ENCODE measurements at places on chromosomes 2 and 18. TPM values are rescaled to one million over a fixed set of nuclear protein-coding genes. Genes with fewer than 3 reads are reported as not detected.

- no peak for DNase-seq
Measured at GRCh38 chr18:57077786-57078552, 68.9 kb upstream of the BOD1L2 start.

Gene PLEKHM3
- 21.1 TPM for total RNA-seq

- no peak for DNase-seq
Measured at GRCh38 chr2:38866773-38867443, 8.8 kb downstream of the DHX57 start.

Gene COX7A2L
- 113 TPM for total RNA-seq

Gene REG3G
- total RNA-seq, result not detected

DNA sequence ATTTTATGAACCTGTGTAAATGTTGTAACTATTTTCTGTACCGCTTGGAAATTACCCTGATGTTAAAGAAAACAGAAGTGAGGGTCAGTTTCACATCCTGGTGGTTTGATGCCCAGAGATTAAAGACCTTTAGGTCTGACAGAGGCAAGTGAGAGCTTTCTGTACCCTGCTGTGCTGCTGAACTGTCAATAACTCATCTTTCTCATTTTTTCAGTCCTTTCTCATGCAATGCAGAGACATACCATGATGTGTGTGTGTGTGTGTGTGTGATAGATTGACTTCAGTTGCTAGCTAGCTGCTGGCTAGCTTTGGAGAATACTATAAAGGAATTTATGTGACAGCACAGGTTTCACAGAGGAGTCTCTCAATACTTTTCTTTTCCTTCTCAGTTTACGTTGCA, 2025.6 kb upstream of the LRRTM1 start:
- no peak for DNase-seq

DNA sequence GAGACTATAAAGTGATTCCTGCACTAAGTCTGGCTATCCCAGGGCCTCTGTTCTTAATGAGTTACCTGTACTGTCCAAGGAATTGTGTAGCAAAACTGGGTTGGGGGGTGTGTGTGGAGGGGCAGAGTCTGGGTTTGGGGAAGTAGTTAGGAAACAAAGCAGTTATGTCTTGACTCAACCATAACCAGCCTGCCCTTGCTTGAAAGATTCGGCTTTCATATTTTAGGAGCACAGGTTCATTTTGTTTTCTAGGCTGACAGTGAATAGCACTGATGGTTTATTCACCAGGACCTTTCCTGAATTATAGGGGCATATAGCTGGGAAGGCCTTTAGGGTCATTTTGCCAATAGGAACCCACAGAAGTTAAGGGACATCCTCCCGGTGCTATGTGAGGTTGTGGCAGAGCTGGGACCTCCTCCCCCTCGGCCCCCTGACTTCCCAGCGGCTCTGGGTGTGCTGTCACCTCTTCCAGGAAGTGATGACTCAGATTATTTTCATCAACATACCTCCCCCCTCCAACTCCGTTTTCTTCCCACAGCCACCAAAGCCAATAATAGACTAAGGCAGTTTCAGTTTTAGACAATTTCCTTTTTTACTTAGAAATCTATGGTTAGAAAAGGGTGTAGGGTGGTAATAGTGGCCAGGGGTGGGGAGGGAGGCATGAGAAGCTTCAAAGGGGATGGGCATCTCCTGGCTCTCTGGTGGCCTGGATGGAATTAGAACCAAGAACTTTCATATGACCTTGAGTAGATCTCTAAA, 44.8 kb downstream of the SETBP1 start:
- peak; percentile 47 for DNase-seq

Gene AQP4
- 0.10 TPM for total RNA-seq

DNA sequence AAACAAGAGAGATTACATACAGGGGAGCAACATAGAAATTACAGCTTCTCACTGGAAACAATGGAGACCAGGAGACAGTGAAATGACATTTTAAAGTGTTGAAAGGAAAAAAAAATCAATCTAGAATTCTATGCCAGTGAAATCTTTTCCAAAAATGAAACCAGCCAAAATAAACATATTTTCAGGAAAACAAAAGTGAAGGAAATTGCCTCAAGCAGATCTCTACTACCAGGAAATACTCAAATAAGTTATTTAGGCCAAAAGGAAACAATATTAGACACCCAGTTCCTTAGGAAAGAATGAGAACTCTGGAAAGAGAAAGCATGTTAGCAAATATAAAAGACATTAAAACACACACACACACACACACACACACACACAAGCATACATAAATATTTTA, 339.9 kb upstream of the NCKAP5 start:
- DNase-seq, result no peak

GRCh38 chr18:23238651-23239349, 103.5 kb downstream of the CABLES1 start:
- DNase-seq, result no peak

DNA sequence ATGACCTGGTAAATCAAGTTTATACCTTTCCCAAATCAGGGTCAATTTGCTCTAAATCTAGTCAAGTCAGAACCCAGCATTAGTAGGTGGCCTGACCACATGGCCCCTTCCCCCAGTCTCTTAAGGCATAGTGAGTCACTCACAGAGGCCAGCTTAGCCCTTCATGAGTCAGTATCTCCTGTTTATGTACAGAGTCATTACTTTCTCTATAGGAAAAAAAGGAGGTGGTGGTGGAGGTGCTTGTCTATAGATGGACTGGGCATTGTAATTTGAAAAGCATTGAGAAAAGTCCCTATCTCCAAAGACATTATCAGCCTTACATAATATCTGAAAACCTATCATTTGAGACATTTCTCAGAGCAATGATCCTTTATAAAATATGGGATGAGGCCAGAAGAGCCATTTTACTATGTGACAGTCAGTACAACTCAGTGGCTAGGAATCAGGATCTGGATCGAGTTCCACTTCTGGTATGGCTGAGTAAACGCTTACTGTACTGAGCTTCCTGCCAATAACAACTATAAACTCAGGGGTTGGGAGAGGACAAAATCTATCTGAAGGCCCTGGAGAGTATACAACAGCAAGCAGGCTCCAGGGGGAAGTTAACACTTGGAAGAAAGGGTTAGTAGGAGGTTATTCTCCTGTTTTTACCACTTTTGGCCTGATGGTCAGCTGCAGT, 22.5 kb upstream of the SIGLEC15 start:
- DNase-seq, result no peak

Gene OTOF
- not detected for total RNA-seq

Gene SOS1
- total RNA-seq, result 39.8 TPM

- no peak for DNase-seq
Measured at GRCh38 chr2:138581909-138582308, 80.3 kb downstream of the SPOPL start.

DNA sequence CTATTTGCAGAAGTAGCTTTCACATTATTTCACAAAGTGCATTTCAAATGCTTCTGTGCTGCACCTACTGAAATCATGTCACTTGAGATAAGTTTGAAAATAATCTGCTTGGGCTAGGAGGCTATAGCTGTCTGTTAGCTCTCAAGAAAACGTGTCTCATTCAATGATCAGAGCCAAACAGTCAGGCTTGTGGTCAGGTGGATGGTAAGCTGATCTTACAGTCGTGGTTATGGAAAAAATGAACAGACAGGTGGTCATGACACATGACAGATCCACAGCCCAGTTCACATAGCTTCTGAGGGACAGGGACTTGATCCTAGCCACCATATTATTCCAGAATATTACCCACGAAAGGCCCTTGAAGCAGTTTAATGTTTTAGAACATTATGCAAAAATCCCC, 26.5 kb upstream of the RFX8 start:
- DNase-seq, result no peak

GRCh38 chr2:109180786-109181185, 51.8 kb downstream of the SH3RF3 start:
- no peak for DNase-seq

GRCh38 chr18:80046961-80047541, 12.8 kb downstream of the RBFA start:
- DNase-seq, result no peak

- DNase-seq, result no peak
Measured at GRCh38 chr2:192593561-192593960, 398.8 kb upstream of the TMEFF2 start.

Gene NOSTRIN
- total RNA-seq, result 56.2 TPM

- DNase-seq, result no peak
Measured at GRCh38 chr2:15618449-15618855, 26.8 kb downstream of the DDX1 start.

Gene DNAJC5G
- total RNA-seq, result 0.47 TPM

Gene ALPP
- total RNA-seq, result not detected

DNA sequence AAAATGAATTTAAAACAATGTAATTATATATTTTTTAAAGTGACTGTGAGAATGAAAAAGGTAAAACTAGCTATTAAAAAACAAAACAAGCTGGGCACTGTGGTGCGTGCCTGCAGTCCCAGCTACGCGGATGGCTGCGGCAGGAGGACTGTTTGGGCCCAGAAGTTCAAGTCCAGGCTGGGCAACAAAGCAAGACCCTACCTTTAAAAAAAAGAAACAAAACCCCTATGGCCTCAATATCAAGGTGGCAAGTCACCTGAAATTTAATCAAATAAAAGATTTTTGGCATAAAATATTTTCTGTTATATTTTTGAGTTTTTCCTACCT, 46.9 kb upstream of the STRN start:
- DNase-seq, result no peak

Gene DYSF
- 19.4 TPM for total RNA-seq

- peak; percentile 69 for DNase-seq
Measured at GRCh38 chr2:42844901-42845821, 52.8 kb upstream of the HAAO start.

GRCh38 chr2:101805152-101806088, 107.9 kb downstream of the MAP4K4 start:
- no peak for DNase-seq

DNA sequence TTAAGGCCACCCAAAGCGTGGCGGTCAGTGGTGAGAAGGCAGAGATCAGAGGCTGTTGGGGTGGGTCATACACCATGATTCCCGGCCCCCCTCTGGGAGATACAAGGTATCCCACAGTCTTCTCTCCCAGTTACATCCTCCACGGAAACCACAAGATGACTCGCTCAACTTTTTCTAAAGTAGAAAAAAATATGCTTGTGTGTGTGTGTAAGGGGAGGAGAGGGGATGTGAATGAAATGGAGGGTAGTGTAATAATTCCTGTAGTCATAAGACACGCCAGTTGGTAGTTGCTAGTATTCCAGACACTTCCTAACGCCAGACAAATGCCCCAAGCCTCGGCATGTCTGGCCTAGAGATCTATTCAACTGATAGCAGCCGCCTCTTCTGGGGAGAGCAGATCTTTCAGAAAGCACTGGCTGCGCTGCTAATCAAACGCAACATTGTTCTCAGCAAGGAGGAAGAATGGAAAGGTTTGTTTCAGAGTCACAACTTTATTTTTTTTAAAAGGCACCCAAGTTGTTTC, 143.5 kb downstream of the TGIF1 start:
- DNase-seq, result no peak
